ENCODE measurements at places on chromosomes 4 and X.

GRCh38 chr4:101441446-101441845, 94.1 kb upstream of the PPP3CA start:
- no peak for DNase-seq

- no peak for DNase-seq
Measured at GRCh38 chr4:67765401-67765800, 11.2 kb upstream of the GNRHR start.

DNA sequence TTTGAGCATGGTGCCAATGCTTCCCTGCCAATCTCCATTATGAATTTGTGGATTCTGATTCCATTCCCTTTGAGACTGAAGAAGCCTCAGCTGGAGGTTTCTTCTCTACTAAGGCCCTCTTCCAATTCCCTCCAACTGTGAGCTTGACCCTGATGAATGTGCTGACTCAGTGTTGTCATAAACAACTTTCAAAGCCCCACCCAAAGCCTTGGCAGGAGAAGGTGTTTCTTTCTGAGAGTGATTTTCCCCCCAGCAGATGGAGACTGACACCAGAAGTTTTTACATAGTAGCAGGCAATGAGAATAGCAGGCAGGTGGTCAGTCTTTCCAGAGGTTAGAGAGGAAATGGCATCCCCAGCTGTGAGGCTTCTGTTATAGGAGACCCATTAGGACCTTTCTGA, 53.1 kb downstream of the OCRL start:
- peak; percentile 64 for DNase-seq

DNA sequence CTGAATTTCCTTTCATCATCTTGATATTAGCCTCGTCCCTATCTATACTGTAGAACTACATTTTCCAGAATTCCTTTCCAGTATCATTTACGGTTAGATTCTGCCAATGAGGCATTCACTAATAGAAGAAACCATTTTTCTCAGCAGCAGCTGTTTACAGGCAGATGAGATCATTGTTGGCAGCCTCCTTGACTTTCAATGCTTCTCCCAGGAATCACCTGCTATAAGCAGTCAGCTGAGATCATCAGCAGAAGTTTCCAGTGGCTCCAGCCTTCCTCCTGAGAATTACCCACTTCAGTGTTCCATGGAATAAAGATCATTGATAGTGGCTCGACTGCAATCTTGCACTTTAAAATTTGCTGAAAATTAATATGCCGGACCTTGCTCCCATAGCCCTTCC, 157.3 kb upstream of the TET2 start:
- DNase-seq = peak; percentile 51

DNA sequence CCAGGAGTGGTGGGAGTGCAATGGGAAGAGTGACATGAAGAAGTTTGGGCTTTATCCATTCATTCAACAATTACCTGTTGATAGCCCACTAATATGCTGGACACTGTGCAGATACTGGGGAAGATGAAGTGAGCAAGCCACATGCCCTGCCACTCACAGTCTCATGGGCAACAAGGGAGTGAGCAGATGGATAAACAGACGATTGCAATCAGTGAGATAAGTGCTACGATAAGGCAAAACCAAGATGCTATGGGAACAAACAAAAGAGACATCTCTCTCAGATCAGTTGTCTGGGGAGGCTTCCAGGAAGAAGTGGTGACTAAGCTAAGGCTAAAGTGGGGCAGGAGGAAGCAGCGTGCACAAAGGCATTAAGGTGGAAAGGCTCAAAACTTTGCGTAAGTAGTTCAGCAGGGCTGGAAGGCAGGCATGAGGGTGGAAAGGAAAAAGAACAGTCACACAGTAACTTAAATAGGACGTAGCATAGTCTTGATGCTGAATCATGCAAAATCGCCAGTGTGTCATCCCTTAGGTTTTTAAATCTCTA, 31.7 kb downstream of the GAB3 start:
- peak; percentile 93 for DNase-seq

- no peak for DNase-seq
Measured at GRCh38 chrX:155968326-155968661, 29.2 kb upstream of the IL9R start.

- DNase-seq = no peak
Measured at GRCh38 chr4:54097152-54097551, 2.8 kb upstream of the GSX2 start.

DNA sequence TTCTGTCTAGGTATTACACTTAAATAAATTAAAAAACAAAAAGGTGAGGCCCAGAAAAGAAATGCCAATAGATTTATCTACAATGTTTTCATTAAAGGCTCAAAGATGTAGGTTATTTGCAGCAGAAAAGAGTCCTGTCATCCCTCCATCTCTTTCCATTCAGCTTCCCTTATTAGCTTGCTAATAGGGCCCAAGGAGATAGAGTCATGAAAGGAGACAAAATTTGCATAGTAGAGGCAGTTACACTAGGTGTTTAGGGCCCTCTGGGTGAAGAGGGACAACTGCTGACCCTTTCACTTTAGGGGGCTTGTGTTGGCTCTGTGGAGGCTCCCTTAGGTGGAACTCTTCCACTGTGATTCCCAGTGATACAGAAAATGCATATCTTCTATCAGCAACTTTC, 58.4 kb upstream of the TACR3 start:
- no peak for DNase-seq

DNA sequence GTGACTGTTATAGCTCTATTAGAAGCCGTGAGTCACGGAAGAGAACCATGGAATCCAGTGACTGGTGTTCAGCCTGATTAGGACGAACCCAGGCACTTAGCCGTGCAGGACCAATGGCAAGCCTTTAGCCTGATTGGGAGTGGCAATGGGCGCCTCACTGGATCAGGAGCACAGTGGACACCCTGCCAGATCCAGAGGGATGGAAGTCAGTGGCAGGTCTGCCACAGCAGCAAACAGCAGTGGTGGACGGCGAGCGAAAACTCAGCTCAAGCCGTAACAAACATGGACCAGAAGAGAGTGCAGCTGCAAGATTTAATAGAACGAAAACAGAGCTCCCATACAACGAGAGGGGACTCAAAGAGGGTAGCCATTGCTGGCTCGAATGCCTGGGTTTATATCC, 1326.5 kb downstream of the ADGRL3 start:
- no peak for DNase-seq

DNA sequence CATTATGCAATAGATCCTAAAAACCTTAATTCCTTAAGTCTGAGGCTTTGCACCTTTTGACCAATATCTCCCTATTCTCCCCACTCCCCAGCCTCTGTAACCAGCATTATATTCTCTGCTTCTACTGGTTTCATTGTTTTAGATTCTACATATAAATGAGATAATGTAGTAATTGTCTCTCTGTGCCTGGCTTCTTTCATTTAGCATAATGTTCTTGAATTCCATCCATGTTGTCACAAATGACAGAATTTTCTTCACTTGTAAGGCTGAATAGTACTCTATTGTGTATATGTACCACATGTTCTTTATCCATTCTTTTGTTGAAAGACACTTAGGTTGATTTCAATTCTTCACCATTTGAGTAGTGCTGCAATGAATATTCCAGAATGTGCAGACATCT, 66.0 kb downstream of the MAGEC1 start:
- DNase-seq = no peak

DNA sequence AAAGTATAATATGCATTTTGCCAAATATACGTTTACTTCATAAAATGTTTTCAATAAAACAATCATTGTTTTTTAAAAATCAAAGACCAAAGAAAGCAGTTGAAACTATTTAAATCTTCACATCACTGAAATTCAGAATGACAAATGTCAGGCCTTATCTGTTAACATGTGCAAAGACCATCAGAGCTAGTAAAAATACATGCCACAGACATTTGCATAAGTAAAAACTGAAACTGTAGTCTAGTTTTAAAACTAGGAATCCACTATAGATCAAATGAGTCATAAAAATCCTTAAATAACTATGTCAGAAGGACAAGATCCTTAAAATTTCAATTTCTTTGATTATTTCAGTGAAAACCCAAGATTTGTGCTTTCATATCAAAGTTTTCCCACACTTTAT, 24.8 kb downstream of the KLHL15 start:
- DNase-seq = no peak

DNA sequence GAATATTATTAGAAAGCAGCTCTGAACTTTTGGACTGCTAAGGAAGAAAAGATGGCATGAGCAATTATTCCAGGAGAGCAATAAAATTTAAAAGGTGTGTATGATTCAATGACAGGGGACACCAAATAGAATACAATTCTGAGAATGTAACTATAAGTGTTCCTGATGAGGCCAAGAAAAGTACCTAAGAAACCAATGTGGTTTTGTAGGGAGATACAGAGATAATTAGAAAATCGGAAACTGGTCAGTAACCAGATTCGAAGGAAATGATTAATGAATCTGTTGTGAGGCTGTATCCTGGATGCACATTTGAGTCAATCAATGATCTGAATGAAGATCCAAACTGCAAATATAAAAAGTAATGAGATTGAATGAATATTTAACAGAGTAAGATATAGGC, 6.0 kb downstream of the NOA1 start:
- no peak for DNase-seq

All from iris pigment epithelial cell (primary cell).